ENCODE measurements at places on chromosomes 4 and X. TPM values are rescaled to one million over a fixed set of nuclear protein-coding genes. Genes with fewer than 3 reads are reported as not detected.

GRCh38 chrX:47540754-47541538 lies 20.1 kb upstream of the ARAF start:
- DNase-seq, result peak; percentile 86

DNA sequence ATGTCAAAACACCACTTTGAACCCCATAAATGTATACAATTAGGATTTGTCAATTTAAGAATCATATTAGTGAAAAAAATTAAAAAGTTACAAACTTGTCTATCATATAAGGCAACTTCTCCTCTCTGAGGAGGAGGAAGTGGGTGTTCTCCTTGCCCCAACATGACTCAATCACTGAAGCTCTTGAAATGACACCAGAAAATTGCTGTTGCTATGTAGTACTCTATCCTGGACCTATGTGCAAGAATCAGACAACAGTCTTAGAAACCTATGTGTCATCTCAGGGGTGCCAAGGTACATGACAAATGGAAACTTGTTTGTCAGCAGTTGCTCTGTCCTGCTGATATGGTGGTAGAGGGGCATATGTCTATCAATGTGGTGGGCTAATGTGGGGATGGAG lies 47.7 kb downstream of the HMGB3 start:
- no peak for DNase-seq

DNA sequence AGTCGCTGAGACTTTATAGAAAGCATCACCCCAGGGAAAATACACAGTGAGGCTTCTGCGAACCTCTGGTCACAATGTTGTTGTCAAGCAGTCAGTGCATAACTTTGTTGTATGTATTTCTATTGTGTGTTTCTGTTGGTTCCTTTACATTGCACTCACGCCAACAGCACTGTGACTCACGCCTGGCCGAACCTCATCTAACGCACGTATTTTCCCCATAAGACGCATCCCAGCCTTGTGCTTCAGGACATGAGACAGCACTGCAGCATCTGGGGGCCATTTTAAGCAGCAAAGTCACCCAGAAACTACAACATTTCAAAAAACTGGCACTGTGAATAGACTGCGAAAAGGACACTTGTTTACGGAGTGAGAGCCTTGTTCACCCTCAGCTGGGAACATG lies 30.6 kb downstream of the TBL1X start:
- peak; percentile 22 for DNase-seq

GRCh38 chr4:32775049-32775448 lies 2054.9 kb downstream of the PCDH7 start:
- DNase-seq, result no peak

MAGEA11 gene
- not detected for polyA plus RNA-seq
